ENCODE measurements at places on chromosomes 16 and 17.

DNA sequence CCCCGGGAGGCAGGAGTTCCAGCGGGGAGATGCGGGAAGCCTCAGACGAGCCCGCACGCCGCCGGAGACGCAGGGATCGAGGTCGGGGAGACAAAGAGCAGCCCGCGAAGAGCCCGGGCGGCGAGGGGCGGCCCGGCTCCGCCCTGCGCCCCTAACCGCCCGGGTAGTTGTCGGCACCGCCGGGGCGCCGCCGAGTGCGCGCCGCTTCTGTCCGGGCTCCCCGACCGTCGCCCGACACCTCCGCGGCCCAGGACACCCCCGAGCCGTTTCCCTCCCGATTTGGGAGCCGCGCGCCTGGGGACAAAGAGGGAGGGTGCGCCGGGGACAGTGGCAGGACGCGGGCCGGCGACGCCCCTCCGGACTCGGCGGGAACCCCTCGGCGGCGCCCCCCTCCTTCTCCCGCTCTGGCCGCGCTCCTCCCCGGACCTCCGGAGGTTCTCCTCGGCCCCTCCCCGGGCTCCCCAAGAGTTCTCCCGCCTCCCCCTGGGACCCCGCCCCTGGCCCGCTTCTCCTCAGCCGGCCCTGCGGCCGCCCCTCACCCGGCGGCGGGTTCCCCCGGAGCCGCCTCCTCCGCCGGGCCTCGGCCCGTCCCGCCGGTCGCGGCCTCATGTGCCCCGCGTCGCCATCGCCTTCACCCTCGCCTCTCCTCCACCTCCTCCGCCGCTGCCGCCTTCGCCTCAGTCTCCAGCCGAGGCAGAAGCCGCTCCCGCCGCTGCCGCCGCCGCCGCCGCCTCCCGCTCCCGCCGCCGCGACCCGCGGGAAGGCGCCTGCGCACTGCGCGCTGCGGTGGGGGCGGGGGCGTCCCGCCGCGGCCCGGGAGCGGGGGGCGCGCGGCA is at the start of gene GJC1:
GJC1 (minus strand) TSS at position 765 of the 836 bp plus-strand sequence. CDS start 24,470 bp downstream, outside the sequence.
- DNase-seq = no peak

GRCh38 chr17:83143817-83144231 is 64.4 kb downstream of the METRNL start:
- DNase-seq = no peak

DNA sequence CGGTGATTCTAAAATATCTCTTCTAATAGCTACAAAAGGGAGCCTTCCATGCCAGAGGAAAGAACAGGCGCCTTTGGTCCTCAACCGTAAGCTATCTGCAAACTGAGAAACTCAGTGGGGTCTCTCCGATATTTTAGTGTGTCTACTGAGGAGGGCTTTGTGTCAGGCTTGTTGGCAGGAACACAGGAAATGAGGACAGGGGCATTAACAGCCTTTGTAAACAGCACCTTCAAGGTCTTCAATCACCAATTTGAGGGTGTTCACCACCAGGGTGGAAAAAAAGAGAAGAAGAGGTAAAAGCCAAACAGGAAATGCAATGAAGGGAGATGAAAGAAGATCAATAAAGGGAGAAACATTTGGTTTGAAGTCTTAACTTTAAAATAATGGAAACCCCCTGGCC is 580.1 kb upstream of the SALL1 start:
- no peak for DNase-seq

- DNase-seq = peak; percentile 72
Observed at GRCh38 chr16:68369697-68370580, 59.1 kb downstream of the PRMT7 start.

GRCh38 chr16:84829168-84829965 is 9.6 kb downstream of the CRISPLD2 start:
- DNase-seq = no peak

GRCh38 chr17:7112510-7113108 is 2.0 kb downstream of the ASGR2 start:
- no peak for DNase-seq

DNA sequence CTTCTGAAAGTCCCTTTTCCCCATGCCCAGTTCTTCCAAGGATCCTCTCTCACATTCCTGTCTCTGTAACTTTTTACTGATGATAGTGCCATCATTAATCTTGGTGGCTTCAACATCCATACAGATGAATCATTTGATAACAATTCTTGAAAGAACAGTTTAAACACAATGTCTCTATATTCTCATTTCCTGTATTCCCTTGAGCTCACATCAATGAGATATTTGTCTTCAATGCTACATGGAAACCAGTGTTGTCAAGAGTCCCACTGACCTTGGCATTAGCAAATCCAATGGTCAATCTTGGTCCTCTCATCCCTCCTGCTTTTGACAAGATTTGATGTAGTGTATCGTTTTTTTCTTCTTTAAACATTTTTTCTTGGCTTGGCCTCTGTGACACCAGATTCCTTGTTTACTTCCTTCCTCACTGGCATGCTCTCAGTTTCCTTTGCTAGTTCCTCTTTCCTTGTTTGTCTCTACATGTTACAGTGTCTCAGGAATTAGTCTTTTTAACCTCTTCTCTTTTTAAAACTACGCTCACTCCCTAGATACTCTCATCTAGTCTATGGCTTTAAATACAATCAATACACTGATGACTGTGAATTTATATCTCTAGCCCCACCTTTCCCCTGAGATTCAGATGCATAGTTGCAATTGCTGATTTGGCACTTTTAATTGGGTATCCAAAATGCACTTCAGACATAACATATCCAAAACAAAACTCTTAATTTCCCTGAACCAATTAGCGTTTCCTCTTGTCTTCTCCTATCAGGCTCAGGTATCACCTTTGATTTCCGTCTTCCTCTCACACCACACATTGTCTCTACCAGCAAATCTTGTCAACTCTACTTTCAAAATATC is 134.0 kb downstream of the MYO1D start:
- no peak for DNase-seq
